ENCODE measurements at places on chromosomes 12 and 14.

- DNase-seq: peak; percentile 10
Measured at GRCh38 chr14:91229743-91230200, 14.7 kb downstream of the GPR68 start.

DNA sequence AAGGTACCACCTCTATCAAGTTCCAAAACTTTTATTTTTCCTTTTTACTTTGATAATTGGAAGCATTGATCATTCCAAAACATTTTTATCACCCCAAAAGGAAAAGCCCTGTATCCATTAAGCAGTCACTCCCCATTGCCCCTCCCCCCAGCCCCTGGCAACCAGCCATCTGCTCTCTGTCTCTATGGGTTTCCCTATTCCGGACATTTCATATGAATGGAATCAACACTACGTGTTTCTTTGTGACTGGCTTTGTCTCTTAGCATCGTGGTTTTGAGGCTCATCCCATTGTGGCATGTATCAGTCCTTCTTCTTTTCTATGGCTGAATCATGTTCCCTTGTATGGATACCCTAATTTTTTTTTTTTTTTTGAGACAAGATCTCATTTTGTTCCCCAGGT, 18.0 kb upstream of the PHETA1 start:
- DNase-seq: no peak

DNA sequence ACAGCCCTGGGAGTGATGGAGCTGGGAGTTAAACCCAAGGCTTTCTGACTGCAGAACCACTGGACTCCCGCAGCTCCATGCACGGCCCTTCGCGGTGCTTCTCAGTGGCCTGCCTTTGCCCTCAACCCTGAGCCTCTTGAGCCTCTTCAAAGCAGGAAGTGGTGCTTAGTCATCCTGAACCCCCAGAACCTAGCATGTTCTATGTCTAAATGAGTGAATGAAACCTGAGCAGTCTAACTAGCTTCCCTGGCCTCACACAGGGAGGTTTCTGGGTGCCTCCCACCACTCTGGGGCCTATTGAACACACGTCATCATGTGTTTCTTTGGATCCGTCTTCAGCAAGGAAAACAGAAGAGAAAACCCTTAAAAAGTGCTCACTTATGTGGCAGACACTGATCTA, 117.9 kb upstream of the SFSWAP start:
- no peak for DNase-seq

DNA sequence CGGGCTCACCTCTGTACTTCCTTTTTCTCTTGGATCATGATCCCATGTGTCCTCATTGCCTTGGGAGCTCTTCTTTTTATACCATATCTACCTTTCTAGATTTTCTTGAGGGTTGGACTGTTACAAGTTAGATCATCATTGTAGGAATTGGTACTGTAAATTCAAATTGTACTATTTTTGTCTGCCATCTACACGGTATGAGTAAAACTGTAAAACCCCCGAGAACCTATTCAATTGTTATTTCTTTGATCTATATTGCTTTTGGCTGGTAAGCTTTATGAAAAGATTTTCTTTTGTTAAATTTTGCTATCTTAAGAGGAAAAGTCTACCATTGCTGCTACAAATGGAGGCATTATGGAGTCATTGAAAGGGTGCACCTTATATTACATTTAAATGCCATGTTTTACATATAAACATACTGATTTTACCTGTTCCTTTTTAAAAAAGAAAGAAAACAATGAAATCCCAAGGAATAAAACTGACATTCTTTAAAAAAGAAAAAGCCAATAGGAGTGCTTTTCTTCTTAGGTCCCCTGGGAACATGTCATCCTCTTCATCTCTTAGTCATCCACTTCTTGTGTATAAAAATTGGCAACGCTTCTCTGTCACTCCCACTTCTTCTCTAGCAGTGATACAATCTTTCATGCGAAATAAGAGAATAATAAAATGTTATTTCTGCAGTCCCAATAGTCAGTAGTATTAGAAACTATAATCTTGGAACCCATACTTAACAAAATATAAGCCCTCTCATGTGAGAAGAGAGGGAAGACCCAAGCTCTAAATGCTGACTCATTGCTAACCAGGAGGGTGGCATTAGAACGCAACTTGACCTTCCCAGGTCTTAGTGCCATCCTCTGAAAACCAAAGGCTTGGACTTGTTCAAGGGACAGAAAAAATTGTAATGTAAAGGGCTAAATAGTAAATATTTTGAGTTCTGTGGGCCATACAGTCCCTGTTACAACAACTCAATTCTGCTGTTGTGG, 20.4 kb downstream of the RGS6 start:
- DNase-seq: no peak

GRCh38 chr14:53391156-53391555, 238.0 kb upstream of the DDHD1 start:
- no peak for DNase-seq

DNA sequence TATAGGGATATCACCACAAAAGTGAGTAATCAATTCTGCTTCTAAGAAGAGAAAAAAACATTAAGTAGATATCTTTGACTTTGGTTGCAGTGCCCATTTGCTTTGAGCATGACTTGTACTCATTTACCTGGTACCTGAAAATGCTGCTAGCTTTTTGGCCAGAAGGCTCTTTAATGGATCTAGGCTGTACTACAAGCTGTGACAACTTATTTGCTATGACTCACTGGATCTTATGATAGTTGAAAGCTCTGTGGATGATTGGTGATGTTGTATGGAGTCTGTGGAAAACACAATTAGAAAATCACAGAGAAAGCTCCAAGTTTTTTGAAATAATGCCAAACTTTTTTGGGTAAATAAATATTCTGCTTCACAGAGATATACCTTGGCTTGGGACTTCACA, 960.9 kb upstream of the FBXO33 start:
- DNase-seq: no peak

GRCh38 chr12:645563-646071, 17.6 kb downstream of the NINJ2 start:
- no peak for DNase-seq

GRCh38 chr12:100789146-100789545, 5.4 kb upstream of the ANO4 start:
- DNase-seq: no peak

GRCh38 chr12:76259106-76259505, 89.1 kb downstream of the BBS10 start:
- no peak for DNase-seq

DNA sequence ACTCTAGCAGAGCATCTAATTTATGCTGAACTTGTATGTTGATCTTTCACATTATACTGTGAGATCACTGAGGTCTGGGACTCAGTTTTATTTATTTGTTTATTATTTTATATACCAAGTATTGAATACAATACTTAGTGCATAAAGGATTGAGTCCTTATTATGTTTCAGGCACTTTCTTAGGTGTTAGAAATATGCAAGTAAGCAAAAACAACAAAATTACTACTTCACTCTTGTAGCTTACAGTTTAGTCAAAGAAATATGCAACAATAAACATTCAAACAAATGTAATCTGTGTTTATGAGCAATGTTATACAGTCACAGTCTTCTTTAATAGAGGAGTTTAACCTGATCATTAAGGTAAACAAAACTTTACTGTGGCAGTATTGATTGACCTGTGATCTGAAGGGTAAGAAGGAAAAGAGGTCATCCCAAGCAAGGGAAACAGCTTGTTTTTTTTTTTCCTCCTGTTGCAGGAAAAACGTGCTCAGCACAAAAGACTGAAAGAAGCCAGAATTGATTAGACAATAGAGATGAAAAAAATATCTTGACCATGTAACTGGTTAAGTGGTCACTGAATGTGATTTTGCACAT, 990.7 kb downstream of the TRHDE start:
- no peak for DNase-seq

DNA sequence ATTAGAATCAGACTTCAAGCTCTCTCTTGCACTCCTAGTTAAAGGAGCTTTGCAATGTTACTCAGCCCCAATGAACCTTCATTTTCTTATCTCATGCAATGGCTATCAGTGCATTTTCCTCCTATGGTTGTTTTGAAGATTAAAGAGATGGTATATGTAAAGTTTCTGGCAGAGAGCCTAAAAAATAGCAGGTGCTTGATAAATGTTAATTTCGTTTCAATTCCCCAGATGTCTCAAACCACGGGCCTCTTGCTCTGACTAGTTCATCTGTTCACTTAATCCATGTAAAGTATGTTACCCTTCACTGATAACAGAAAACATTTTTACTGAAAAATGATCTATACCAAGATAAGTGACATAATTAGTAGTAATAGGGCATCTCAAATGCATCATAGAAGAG, 735.4 kb upstream of the USP15 start:
- no peak for DNase-seq

- peak; percentile 75 for DNase-seq
Measured at GRCh38 chr12:94150240-94151121, 2.1 kb downstream of the PLXNC1 start.

DNA sequence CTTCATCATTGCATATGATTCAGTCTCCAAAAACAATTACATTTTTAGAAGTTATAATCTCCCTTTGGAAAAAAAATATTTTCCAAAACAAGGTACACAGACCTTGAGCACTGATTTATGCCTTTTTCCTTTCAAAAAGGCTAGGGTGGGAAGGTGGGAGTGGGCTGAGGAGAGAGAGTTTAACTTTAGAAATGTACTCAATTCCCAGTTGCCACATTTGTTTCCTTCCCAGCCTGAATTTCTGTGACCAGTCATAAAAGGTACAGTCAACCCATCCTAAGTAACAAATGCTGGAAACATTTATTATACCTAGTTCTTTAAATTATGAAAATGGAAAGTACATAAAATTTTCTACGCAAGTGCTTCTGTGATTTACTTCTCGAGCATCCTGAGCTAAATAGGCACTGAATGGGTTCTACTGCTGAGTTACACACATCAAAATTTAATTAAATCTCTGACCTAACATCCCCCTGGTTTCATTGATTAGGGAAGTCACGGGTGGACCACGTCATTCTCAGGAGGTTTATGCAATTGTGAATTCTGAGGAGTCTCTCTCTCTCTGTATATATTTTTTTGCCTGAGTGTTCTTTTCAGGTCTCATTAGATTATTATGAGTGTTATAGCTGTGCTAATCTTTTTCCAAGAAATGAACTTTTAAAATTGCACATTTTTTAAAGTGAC, 371.8 kb downstream of the BTG1 start:
- DNase-seq: no peak

DNA sequence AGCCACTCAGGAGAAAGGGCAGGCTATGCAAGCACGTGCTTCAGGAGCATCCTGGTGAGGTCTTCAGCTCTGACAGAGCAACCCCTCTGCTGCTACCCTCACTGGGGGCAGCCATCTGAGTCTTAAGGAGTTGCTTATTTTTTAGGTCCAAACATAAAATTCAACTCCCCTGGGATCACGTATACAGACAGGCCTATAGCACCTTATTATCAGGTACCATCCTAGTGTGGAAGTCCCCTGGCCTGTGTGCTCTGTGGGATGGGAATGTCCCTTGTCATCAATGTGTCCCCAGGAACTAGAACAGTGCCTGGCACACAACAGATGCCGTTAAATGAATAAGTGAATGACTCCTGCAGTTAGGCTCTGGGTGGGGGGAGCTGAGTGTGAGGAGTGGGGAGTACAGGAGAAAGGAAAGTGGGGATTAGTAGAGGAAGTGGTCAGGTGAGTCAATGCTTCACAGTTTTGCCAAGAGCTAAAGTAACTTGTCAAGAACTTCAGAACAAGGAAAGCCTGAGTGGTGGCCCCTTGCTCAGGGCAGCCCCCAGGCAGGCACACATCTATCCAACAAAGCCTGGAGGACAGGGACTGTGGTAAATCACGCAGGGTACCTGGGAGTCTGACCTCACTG, 33.5 kb downstream of the DAD1 start:
- no peak for DNase-seq

GRCh38 chr12:77878901-77879300, 48.2 kb downstream of the NAV3 start:
- DNase-seq: no peak

GRCh38 chr14:69137843-69138535, 14.9 kb downstream of the DCAF5 start:
- no peak for DNase-seq

DNA sequence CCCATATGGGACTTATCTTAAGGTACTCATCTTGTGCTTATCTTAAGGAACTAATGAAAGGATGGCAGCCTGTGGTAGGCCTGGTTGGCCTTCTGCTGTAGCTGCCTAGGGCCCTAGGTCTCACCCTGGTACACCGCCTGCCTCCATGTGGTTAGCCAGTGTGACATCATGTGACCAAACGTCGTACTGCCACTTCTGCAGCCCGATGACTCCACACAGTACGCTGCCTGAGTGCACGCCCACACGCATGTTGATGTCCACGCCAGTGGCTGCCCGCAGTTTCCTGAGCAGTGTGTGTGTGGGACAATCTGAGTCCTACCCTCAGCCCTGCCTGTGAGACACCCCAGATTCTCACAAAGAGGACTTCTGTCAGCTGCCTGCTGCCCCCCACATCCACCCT, 5.1 kb downstream of the ADCY4 start:
- no peak for DNase-seq

GRCh38 chr14:74014299-74014698, 4.8 kb downstream of the ENTPD5 start:
- DNase-seq: no peak

GRCh38 chr14:95765051-95765450, 51.1 kb upstream of the TCL1A start:
- DNase-seq: no peak

DNA sequence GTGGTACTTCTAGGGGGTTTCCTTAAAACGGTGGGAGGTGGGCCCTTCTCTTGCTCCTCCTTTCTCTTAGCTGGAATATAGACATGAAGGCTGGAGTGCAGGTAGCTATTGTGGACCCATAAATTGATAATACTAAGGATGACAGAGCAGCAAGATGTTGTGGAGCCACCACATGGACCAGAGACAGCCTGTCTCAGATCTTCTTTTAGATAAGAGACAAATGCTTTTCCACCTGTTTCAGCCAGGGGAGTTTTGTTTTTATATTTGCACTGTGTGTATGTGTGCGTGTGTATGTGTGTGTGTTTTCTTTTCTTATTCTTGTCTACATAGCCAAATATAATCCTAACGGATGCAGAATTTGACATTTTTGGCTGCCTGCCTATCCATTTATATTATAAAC, 62.9 kb upstream of the HIF1A start:
- no peak for DNase-seq

DNA sequence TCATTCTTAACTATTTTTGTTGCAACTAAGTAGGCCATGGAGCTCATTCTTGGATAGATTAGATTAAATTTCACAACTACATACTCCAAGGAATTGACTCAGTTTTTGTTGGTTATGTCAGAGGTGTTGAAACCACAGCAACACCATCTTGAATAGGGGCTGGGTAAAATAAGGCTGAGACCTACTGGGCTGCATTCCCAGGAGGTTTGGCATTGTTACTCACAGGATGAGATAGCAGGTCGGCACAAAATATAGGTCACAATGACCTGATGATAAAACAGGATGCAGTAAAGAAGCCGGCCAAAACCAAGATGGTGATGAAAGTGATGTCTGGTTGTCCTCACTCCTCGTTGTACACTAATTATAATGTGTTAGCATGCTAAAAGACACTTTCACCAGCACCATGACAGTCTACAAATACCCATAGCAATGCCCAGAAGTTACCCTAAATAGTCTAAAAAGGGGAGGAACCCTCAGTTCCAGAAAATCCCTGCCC, 20.9 kb downstream of the DMAC2L start:
- DNase-seq: no peak

- no peak for DNase-seq
Measured at GRCh38 chr12:88982694-88983093, 369.6 kb downstream of the DUSP6 start.

All from RPMI8226 (cell line).